Effector memory CD4-positive, alpha-beta T cell (primary cell): ENCODE measurements at places on chromosomes 6 and 20.

DNA sequence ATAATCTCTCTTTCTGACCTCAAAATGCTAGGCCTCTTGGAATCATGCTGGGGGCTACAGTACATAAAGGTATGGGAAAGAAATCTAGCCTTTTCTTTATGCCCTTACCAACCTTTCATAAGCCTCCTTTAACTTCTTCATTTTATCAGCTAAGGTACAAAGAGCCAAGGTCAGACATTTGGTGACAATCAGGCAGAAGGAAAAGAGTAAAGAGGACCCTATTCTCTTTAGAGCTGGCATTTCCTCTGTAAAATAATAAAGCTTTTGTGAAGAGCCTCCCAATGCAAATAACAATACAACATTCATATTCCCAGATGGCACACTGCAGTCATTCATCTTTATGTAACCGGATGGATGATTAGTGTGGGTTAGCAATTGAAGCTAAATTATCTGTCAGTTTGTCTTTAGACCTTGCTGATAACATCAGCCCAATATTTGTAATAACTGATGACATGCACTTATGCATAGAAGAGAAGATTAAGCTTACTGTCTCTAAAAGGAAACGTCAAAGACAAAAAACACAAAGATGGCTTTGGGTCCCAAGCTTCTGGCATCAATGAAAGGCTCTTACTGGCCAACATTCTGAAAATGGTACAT is 163.1 kb downstream of the IBTK start:
- DNase-seq, result no peak
- H3K4me3 ChIP-seq, result no peak overlapping the region
- H3K36me3 ChIP-seq, result no peaks in the 10 kb centered on the region

- DNase-seq, result no peak
- no peaks in the 10 kb centered on the region for H3K36me3 ChIP-seq
- H3K27ac ChIP-seq, result no peak overlapping the region
- no peak overlapping the region for H3K4me3 ChIP-seq
- H3K27me3 ChIP-seq, result no peaks in the 10 kb centered on the region
These were observed 39.5 kb upstream of the KIF16B start for GRCh38 chr20:16612706-16613105.

DNA sequence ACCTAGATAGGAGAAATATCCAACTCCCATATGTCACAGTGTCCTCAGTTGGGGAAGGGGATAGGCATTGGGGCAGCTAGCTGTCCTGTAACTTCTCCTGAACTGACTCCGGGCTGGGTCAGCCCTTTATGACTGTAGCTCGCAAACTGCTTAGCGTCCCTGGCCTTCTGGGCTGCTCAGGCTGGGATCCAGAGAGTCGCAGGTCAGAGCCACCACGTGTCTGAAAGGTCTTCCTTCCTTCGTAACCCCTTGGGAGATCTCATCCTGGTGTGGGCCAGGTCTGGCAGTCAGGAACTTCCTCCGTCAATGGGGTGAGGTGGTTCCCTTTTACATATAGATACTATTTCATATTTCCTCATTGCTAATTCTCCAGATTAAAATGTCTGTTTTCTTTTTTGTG is 28.8 kb upstream of the HINT3 start:
- H3K36me3 ChIP-seq, result peaks cover 45% of the 10 kb centered on the region
- H3K4me3 ChIP-seq, result no peak overlapping the region
- no peaks in the 10 kb centered on the region for H3K4me1 ChIP-seq
- DNase-seq, result no peak
- H3K27ac ChIP-seq, result no peak overlapping the region

DNA sequence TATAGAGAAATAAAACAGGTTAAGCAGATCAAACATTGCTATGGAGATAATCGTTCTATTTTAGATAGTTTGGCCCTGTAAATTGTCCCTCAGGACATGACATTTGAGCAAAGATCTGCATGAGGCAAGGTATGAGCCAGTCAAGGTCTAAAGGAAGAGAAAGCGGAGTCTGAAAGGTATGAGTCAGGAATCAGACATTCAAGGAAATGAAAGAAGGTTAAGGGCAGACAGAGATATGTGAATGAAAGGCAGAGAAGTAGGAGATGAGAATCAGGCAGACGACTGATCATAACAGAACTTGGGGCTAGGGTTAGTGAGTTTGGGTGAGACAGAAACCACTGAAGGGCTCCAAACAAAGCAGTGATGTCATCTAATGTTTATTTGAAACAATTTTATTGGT is 775.8 kb downstream of the MAFB start:
- H3K27ac ChIP-seq, result no peak overlapping the region
- no peaks in the 10 kb centered on the region for H3K4me1 ChIP-seq
- no peaks in the 10 kb centered on the region for H3K27me3 ChIP-seq
- no peak overlapping the region for H3K4me3 ChIP-seq
- H3K36me3 ChIP-seq, result no peaks in the 10 kb centered on the region
- no peak for DNase-seq

GRCh38 chr6:127298475-127298874 is 31.8 kb downstream of the RNF146 start:
- H3K27ac ChIP-seq, result no peak overlapping the region
- DNase-seq, result no peak
- H3K4me1 ChIP-seq, result no peaks in the 10 kb centered on the region
- H3K4me3 ChIP-seq, result no peak overlapping the region
- H3K27me3 ChIP-seq, result no peaks in the 10 kb centered on the region

GRCh38 chr6:17152703-17153102 is 50.9 kb downstream of the STMND1 start:
- no peak overlapping the region for H3K4me3 ChIP-seq
- no peaks in the 10 kb centered on the region for H3K36me3 ChIP-seq
- no peak for DNase-seq

- no peaks in the 10 kb centered on the region for H3K27me3 ChIP-seq
- no peaks in the 10 kb centered on the region for H3K36me3 ChIP-seq
- no peaks in the 10 kb centered on the region for H3K4me1 ChIP-seq
- DNase-seq, result no peak
These were observed 101.2 kb downstream of the TTLL2 start for GRCh38 chr6:167426084-167426483.
